ENCODE measurements at places on chromosomes 12 and 14.

GRCh38 chr14:54652605-54653052 is 85.7 kb downstream of the SAMD4A start:
- DNase-seq = no peak

DNA sequence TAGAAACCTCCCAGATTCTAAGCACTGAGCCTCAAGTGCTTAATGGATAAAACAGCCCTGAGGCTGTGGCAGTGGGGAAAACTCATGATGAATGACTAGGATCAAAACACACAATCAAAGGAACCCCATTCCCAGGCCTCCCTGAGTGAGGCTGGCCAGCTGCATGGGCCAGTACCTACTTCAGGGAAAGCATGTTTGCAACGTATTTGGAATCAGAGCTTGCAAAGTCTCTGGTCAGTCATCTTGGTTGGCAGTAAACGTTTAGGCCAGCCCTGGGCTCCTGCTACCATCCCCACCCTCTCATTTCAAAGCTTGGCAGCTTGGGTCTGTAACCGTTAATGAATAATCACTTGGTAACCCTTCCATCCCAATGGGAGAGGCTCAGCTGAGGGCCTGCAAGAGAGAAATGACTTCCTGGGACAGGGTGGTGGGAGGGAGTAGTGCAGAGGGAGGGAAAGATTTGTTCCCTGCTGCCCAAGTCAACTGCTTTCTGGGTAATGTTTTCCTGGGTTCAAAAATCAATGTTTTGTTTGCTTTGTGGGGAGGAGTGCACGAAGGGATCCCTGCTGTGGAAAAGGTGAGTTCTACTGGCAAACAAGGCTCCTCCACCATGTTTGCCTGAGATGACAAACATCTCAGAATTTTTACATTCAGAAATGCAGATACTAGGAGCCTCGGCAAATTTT is 2.0 kb upstream of the RNASE8 start:
- DNase-seq = no peak

DNA sequence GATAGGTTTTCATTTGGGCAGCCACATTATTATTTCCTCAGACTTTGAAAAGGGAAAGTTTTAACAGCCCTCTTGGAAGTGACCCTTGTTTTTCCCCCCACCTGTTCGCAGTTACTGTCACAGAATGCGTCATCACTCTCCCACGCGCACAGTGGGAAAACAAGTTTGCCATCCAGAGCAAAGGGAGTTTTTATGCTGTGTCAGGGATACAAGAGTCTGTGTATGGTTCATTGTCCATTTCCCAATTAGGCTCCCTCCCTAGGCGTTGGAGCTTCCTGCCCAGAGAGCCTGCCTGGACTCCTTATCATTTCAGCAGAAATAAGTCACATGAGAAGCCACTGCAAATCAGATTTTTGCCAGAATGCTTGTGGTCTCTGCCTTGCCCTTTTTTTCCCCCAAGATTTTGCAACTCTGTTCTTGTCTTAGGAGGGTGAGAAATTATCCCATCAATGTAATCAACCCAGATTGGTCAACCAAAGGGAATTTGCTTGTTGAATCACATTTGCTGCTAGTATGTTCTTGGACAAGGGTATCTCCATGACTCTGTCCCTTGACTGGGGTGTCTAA is 104.1 kb downstream of the IGF1 start:
- DNase-seq = no peak

GRCh38 chr12:124620606-124621295 is 53.3 kb upstream of the NCOR2 start:
- no peak for DNase-seq

GRCh38 chr12:20475542-20475941 is 107.2 kb downstream of the PDE3A start:
- DNase-seq = no peak

DNA sequence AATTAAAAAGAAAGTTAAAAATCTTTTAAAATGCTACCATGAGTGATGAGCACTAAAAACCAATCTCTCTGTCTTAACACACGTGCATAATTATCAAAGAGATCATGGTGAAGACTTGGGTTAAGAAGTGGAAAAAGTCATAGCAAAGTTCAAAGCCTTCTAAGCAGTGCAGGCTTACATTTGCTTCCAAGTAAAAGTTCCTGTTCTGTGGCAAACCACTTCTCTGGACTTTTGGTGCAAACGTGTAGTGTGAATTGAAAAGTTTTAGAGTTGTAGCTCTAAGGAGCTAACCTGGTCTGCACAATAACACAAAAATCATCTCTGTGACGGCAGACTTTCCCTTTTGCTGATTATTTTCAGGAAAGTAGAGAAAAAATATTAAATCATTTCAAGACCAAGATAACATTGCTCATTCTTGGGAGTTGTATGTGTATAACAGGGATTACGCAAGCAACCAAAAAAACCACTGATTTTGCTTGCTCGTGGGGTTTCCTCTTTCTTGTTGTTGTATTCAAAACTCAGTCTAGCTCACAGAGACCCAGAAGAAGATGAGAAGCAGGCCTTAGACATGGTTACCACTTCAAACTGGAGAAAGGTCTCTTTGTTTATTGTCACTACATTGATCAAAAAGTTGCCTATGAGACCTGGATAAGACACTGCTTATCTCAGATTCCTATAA is 2.3 kb upstream of the GLIPR1 start:
- DNase-seq = no peak

DNA sequence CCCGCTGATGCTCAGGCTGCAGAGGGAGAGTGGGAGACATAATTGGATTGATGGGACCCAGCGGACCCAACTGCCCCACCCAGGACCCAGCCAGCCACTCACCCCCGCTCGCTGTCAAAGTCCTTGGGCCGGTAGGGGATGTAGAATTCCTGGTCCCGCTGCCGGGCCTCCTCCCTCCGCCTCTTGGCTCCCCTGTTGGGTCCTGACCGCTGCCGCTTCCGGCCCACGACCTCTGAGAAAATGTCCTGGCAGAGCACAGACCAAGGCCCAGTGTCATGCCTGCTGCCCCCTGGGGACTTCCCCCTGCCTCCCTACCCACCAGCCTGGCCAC is 13.5 kb downstream of the CFAP73 start:
- no peak for DNase-seq

- no peak for DNase-seq
These were observed 59.2 kb downstream of the GSC start for GRCh38 chr14:94710731-94711130.

DNA sequence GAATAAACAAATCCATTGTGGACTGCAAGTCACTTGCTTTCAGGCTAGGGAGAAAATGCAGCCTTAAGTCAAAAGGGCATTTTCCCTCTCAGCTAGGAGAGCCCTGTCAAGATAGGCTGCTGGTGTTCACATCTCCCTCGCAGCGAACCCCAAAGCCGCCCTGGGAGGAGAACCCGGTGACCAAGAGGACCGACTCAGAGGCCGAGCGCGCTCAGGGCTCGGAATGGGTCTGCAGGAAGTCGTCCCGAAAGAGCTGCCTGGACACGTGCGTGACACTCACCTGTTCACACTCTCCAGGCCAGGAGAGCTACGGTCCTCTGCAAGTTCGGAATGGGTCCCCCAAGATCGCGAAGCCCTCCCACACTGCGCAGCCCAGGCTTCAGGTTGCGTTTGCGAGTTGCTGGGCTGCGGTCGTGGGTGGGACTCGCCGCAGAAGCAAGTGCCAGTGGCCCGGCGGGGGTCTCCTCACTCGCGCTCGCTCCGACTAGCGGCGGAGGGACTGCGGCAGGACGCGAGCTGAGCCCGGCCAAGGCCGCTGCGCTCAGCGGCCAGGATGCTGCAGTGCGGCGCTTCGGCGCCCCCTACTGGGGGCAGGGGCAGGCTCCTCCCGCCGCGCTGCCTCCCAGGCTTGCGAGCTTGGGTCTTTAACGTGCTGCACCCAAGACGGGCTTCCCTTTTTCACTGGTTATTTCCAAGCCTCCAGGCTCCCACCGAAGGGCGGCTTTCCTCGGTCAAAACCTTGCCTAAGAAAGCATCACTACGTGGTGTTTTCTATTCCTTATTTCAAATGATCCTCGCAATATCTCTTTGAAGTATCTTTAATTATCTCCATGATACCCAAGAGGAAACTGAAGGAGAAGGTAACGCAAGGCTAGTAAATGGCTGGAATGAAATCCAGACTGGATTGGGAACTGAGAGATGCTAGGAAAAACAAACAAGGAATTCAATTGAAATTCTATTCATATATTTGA is at the start of gene RERG:
Gene RERG, minus strand, starts transcription at position 503 of the 971 bp plus-strand sequence. CDS start 3,928 bp downstream, outside the sequence.
- DNase-seq = peak; percentile 61

DNA sequence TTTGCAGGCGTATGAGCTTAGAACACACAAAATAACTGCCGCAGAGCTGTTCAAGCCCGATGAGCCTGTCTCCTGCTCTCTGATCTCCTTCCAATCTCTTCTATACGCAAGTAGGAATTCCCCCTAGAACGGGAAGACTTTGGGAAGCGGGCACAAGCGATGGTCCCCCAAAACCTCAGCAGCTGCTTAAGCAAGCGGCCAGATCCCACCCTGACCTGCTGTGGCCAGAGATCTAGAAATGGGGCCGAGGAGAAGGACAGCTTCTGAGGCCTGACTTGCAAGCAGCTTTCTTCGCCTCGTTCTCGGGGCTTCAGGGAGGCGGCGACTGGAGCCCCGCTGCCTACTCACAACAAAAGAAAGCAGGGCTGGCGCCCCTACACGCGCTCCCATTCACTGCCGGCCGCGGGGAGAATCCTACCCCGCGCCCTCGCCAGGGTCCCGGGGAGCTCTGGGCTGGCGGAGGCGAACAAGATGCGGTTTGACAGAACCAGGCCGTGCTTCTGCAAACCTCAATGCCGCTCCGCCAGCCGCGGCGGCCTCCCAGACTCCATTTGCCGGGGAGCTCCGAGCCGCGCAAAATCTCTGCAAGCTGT is 922 bp downstream of the TBX5 start:
- DNase-seq = peak; percentile 6

DNA sequence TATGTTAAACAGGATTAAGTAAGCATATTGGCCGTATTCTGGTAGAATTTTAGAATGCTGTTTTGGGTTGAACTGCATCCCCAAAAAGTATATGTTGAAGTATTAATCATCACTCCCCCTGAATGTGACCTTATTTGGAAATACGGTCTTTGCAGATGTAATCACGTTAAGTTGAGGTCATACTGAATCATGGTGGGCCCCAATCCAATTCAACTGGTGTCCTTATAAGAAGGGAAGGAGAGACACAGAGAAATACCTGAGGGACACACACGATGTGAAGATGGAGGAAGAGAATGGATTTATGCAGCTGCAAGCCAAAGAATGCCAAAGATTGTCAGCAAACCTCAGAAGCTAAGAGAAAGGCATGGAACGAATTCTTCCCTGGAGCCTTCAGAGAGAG is 268.6 kb downstream of the ITPR2 start:
- no peak for DNase-seq

- DNase-seq = no peak
These were observed 22.5 kb upstream of the PCNX1 start for GRCh38 chr14:70884595-70885342.

- DNase-seq = peak; percentile 72
These were observed 33.7 kb upstream of the MAP1LC3B2 start for GRCh38 chr12:116525418-116526001.

DNA sequence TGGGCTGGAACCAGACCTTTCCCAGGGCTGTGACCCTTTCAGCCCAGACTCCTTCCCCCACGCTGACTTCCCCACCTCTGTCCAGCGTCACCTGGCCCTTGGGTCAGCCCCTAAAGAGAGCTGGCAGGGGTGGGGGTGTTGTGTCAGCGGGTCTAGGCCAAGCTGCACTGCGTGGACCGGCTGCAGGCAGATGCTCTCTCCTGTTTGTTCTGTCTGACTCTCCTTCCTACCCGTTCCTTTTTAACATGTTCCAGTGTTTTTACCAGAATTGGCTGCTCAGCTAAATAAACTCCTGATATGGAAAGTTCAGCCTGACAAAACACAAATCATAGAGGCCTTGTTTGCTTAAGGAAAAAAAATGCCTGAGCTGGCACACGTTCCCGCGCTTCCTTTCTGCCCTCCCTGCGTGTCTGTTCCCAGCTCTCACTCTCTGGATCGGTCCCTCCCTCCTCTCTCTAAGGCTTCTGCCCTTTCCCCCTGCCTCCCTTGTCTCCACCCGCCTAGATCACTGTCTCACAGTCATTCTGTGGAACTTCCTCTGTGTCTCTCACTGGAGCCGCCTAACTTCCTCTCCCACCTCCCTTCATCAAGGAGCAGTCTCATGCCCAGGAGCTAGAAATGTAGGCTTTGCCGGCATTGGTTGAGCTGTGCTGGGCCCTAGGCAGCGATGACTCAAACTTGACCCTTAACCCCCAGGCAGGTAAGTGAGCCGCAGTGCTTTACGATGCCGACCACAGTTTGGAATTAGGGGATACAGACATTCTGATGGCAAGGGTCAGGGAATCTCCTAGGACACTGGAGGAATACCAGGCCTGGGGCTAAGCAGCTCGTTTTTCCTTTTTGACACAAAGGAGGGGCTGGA is 15.5 kb upstream of the MLXIP start:
- DNase-seq = peak; percentile 51

DNA sequence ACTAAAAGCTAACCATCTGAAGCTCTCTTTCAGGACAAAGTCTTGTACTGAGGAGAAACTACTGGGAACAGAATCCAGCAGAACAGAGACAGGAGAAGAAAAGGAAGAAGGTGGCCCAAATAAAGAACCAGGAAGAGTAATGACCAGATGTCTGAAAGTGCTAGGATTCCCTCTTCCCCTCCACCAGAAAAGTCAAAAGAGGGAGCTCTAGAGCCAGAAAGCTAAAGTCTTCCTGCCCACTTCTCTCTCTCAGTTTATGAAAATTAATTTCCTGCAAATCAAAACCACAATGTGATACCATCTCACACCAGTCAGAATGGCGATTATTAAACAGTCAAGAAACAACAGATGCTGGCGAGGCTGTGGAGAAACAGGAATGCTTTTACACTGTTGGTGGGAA is 47.2 kb downstream of the SPPL3 start:
- DNase-seq = no peak

GRCh38 chr14:49957089-49957852 is 64.4 kb downstream of the ARF6 start:
- DNase-seq = no peak

DNA sequence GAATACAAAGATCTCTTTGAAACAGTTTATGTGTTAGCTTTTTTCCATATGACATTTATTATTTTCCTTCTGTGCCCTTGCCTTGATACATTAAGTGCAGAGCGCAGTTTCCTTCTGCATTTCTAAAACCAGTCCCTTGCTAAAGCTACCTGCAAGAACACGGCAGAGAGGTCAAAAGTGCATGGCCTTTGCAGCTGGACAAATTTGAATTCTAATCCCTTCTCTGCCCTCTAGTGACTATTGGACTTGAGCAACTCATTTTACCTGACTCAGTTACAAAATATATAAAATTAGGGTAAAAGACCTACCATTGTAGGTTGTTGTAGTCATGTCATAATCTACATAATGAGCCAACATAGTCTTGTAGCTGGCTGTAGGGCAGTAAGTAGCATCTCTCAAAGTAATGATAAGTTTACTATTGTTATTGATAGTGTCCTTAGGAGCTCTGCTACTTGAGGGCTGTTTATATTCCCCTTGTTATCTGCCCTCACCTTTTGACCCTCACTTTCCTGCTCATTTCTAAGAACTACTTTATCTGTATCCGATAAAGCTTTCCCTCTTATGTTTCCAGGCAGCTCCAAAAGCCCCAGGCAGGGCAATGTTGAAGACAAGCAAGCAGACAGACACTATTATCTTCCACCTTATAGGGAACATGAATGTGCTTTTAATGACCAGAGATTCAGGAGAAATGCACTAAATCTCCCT is 120.0 kb upstream of the PDZRN4 start:
- DNase-seq = no peak
